ENCODE measurements at places on chromosomes 2 and 18.

- no peak for DNase-seq
These were observed 16.9 kb upstream of the ALMS1 start for GRCh38 chr2:73368781-73369180.

DNA sequence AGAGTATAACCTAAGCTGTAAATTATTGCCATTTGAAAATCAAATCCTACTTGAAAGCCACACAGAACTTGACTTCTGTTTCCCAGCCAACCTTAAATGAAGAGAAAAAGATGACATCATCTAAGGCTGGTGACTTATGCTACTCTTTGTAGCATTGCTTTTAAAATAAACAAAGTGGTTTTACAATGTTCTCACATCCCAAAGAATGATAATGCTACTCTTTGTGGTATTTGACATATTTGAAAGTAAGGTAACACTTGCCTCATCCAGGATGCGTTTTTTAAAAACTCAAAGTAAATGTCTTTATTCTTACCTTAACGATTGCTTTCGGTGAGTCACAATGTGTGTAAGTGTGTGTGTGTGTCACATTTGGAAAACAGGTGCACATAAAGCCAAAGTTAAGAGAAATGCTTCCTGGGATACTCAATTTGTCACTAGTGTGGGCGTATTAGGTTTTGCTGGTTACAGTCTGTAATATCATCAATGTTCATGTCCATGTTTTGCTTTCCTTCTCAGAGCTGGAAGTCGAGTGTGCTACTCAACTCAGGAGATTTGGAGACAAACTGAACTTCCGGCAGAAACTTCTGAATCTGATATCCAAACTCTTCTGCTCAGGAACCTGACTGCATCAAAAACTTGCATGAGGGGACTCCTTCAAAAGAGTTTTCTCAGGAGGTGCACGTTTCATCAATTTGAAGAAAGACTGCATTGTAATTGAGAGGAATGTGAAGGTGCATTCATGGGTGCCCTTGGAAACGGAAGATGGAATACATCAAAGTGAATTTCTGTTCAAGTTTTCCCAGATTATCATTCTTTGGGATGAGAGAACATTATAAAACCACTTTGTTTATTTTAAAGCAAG lies 2.6 kb downstream of the PMAIP1 start:
- DNase-seq, result no peak

DNA sequence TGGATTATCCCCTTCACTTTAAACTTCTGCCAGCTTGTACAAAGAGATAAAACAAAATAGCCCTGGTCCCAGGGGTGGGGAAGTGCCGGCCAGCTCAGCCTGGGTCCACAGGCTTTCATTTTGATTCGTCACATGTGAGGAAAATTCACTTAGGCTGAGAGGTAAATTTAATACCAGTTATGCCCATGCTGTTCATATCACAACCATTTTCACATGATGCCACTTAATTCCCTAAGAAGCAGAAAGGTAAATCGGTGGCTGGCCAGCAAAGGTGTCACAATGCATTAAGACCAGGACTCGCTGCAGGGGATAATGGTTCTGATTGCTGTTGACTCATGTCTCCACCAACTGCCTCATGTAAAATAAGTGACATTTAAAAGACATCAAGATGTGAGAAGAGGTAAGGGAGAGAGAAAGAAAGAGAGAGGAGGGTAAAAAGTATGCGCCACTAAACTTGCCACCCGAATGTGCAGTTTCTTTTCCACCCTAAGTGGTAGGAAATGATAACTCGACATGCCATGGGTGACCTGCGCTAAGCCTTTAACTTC lies 261.0 kb upstream of the SIX3 start:
- no peak for DNase-seq

- DNase-seq, result no peak
These were observed 203.0 kb upstream of the EPHA4 start for GRCh38 chr2:221775096-221775495.

DNA sequence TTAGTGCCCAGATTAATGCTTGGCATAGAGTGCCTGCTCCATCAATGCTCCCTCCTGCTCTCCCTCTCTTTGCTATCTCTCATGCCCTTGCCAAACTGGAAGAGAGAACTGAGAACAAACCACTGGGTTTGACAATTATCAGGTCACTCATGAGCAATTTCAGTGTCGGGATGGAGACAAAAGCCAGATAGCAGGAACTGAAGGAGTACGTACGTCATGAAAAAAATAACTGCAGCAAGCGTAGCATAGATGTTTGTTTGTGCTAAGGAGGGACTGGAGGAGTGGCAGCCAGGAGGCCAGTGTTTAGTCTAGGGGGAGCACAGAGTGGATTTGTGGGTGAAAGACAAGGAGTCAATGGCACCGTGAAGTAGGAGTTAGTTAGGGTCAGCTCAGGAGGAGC lies 113.3 kb downstream of the POLE4 start:
- no peak for DNase-seq

DNA sequence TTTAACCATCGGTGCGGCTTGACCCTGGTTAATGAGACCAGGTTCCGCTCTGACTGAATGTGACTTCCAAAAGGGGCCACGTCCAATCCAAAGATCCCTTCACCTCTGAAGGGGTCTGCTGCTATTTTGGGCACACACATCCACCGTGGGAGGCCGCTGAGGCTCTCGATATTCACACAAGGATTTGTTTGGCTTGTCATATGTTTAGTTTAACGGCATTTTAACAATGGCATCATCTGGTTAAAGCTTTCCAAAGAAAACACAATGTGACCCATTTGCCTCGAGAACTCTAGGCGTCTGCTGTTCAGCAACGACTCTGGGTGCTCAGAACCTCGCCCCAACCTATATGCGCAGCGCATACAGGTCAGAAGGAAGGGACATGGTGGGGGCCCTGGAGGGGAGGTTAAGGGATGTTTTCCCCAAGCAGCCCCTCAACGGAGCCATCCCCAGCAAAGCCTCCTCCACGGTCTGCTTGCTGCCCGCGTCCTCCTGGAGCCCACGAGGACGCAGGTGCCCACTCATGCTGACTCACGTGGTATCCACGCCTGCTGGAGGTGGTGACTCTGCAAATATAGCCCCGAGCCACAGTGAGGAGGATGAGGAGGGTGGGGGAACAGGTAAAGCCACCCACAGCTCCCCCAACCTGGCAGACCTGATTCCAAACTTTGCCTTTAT lies 260.3 kb downstream of the HDAC4 start:
- DNase-seq, result no peak

DNA sequence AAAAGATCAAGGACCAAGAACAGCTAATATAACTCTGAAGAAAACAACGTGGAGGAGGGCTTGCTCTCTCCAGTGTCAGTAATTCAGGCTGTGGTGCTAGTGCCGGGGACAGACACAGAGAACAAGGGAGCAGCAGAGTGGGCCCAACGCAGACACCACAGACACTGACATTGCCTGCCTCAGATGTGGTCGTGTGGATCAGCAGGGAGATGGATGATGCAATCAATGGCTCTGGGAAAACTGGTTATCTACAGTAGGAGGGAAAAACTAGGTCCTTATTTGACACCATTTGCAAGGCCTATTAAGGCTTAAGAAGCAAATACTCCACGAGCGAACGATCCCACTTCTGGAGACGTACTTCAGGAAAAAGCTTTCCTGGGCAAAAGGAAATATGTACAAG lies 36.1 kb downstream of the HDLBP start:
- DNase-seq, result no peak

- DNase-seq, result no peak
These were observed 346.1 kb downstream of the RND3 start for GRCh38 chr2:150141226-150142001.

DNA sequence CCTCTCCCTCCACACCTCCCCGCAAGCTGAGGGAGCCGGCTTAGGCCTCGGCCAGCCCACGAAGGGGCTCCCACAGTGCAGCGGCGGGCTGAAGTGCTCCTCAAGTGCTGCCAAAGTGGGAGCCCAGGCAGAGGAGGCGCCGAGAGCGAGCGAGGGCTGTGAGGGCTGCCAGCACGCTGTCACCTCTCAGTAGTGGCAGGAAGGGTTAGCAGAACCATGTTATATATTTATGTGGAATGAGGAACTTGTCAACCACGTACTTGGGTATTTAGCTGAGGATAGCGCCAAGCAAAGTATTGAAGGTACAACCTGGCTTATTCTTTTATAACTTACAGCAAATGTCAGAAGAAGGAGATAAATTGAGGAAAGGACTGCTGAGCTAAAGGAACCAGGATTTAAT lies 144.1 kb upstream of the MGAT5 start:
- no peak for DNase-seq

DNA sequence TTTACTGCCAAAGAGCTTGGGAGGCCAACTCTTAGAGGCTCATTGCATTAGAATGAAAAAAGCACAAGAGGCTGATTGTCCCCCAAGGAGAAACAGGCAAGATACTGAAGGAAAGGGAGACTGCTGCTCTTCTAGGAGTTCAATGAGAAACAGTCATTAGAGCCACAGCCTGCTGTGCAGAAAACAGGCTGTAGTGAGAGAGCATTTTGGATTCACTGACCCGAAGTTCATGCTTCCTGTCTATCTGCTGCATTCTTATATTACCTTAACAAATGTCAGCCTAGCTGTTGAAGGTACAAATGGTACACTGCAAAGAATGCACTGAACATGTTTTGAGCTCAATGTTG lies 423.3 kb downstream of the SETBP1 start:
- DNase-seq, result no peak

GRCh38 chr2:203763938-203764664 lies 57.7 kb downstream of the CD28 start:
- DNase-seq, result no peak

GRCh38 chr2:64837925-64838641 lies 151.1 kb upstream of the SLC1A4 start:
- DNase-seq, result no peak

- DNase-seq, result no peak
These were observed 110.8 kb upstream of the GLI2 start for GRCh38 chr2:120624738-120625446.

- no peak for DNase-seq
These were observed 503.5 kb upstream of the SOX11 start for GRCh38 chr2:5188636-5189035.

DNA sequence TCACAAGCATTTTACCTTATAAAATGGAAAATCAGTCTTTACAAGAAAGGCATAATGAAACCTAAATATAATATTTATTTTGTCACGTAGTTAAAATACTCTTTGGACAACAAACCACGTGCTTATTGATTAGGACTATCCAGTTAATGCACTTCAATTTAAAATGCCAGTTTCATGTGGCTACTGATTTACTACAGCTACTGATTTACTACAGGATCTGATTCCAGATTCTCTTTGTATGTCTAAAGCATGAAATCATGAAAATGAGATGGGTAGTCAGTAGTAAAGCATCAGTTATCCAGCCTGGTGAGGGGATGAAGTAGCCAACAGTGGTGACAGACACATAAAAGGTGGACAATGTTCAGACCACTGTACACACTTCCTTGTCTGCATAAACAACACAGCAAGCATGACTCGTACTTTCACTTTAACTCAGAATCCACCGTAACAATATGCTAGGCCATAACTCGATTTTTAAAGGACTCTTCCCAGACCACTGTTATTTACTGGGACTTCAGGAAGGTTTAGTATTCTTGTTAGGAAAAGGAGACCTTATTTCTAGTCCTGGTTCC lies 24.9 kb downstream of the ACAA2 start:
- no peak for DNase-seq

DNA sequence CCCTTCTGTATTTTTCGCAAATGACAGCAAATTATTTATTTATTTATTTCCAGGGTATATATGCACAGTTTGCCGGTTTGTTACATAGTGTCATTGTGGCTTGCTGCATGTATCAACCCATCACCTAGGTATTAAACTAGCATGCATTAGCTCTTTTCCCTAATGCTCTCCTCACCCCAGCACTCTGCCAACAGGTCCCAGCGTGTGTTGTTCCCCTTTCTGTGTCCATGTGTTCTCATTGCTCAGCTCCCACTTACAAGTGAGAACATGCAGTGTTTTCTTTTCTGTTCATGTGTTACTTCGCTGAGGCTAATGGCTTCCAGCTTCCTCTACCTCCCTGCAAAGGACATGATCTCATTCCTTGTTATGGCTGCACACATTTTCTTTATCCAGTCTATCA lies 592.3 kb downstream of the TRIB2 start:
- no peak for DNase-seq

DNA sequence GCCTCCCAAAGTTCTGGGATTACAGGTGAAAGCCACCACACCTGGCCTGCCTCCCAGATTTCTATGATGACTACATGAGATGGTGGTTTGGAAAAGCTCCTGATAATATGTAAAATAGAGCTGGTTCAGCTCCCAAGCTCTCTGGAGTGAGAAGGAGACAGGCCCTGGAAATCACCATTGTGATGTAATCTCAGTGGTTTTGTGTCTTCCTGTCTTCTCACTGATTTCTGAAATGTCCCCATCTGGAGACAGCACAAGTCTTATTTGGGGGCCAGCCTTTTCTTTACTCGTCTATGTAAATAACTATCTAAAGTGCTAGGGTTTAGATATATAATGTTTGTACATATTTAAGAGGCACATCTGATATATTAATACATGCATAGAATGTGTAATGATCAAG lies 64.0 kb downstream of the CCNT2 start:
- no peak for DNase-seq

- no peak for DNase-seq
These were observed 70.5 kb downstream of the PRPF40A start for GRCh38 chr2:152646775-152647174.

GRCh38 chr2:72833084-72833714 lies 7.4 kb upstream of the EXOC6B start:
- no peak for DNase-seq

DNA sequence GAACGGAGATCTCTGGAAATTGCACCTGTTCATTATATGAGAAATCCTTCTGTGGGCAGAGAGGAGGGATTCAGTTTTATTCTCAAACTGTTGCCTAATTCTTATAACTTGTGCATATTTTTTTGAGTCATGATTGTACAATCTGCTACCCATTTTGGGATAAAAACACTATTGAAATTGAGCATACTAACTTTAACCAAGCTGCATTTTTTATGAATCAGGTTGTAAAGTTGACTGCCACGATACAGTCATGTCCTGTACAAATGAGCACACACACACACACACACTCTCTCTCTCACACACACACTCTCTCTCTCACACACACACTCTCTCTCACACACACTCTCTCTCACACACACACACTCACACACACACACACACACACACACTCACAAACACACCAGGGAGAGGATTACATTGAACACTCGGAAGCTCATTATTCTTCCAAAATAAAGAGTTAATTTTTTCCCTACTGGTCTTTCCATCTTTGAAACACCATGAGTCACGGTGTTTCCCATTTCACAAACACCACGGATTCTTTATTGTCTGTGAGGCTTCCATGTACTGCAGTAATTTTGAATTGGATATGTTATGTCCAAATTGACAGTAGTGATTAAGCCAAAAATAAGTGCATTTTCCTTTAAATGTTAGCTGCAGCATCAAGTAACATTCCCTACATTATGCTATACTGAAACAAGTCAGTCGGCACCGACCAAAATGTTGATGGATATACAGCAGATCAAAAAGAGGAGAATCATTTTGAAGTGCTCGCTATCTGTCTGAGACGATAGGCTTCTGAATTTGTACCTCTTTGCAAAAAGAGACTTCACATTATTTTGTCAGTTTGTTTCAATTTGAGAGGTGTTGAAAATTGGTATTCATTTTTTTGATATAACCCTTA lies 216.9 kb downstream of the ARHGAP15 start:
- no peak for DNase-seq

- no peak for DNase-seq
These were observed 23.2 kb upstream of the ZNF516 start for GRCh38 chr18:76518123-76518859.
